ENCODE measurements at places on chromosomes 4 and X. TPM values are rescaled to one million over a fixed set of nuclear protein-coding genes. Genes with fewer than 3 reads are reported as not detected.
A peak's percentile ranks its signal among the peaks of the same experiment; 100 is the strongest.

DNA sequence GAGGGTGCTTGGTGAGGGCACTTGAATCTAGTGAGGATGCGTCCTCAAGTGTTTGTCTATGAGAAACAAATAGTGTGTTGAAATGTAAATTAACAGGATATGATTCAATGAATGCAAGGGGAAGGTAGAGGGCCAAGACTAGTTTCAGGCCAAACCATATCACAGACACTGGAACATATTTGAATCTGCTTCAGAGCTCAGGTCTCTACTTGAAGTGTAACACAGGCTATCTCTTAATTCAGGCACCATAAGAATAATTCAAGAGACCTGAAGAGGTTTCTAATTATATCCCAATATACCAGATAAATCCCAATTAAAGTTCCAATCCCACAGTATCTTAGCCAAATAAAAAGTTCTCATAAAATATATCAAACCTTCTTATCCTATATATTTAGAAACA, 146.5 kb upstream of the INTU start:
- DNase-seq = no peak

DNA sequence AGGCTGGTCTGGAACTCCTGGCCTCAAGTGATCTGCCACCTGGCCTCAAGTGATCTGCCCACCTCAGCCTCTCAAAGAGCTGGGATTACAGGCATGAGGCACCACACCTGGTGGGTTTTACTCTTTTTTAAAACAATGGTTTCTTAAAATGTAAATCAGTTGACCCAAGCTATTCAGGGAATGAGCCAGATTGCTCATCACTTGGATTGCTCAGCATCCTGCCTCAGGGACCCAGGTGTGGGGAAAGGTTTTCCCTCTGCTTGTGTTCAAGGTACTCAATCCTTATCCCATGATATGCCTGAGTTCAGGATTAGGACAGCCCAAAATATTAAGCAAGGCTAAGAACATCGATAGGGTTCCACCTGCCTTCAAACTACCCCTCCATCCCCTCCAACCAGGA, 67.4 kb downstream of the CHRNA9 start:
- no peak for DNase-seq

DNA sequence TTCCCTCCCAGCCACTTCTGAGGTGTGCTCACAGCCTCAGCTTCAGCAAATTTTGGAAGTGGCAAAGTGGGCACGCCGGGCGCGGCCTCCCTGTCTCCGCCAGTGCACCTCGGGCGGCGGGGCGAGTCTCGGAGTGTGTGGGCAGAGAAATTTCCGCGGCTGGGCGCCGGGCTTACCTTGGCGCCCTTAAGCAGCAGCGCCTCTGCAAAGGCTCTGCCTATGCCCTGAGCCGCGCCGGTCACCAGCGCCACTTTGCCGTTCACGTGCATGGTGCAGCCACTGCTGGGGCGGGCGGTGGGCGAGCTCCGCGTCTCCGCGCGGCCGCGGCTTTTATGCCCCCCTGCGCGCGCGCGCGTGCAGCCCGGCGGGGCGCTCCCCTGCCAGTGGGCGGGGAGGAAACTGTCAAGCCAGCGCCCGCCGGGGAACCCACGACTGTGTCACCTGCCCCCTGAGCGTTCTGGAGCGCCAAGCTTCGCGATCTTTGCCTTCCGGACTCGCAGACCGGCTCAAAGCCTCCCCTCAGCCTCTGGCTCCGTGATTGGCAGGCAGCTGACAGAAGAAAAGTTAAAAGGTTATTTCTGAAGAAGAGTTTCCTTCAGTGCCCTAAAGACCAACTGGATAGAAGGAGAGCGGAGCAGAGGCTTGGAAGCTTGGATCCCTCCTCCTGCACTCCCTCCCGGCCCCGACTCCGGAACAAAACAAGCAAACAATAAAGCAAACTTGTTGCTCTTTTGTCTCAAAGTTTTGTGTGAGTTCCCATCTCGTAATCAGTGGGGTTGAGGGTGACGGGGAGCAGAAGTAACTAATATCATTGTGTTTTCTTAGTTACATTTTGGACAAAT, at the start of gene HPGD:
Gene HPGD (minus strand): TSS at position 306 of the 842 bp plus-strand sequence. CDS start 37 bp downstream, at position 269.
- DNase-seq = peak; percentile 77

Gene ATP8A1
- total RNA-seq = 23.3 TPM

GRCh38 chr4:181569553-181569952, 673.6 kb upstream of the TENM3 start:
- no peak for DNase-seq

- no peak for DNase-seq
Measured at GRCh38 chrX:103647630-103648029, 18.9 kb downstream of the TCEAL1 start.

DNA sequence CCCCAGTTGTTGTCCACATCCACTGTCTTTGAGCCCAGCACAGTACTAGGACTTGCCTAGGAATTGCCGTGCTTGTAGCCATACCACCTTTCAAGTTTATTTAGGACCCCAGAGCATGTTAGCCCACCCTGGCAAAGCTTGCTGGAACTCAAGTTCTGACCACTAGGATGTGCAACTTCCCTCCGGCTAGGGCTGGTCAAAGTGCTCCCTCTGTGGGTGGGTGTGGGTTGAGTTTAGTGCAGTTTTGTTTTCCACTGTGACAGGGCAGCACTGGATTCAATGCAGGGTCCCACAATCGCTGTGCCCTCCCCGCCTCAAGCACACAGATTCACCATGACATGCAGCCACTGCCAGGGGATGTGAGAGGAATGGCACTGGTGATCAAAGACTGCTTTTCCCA, 96.0 kb downstream of the RASGEF1B start:
- no peak for DNase-seq

Gene CDS1
- total RNA-seq = 0.44 TPM

- no peak for DNase-seq
Measured at GRCh38 chr4:3872834-3873313, 106.7 kb downstream of the ADRA2C start.

DNA sequence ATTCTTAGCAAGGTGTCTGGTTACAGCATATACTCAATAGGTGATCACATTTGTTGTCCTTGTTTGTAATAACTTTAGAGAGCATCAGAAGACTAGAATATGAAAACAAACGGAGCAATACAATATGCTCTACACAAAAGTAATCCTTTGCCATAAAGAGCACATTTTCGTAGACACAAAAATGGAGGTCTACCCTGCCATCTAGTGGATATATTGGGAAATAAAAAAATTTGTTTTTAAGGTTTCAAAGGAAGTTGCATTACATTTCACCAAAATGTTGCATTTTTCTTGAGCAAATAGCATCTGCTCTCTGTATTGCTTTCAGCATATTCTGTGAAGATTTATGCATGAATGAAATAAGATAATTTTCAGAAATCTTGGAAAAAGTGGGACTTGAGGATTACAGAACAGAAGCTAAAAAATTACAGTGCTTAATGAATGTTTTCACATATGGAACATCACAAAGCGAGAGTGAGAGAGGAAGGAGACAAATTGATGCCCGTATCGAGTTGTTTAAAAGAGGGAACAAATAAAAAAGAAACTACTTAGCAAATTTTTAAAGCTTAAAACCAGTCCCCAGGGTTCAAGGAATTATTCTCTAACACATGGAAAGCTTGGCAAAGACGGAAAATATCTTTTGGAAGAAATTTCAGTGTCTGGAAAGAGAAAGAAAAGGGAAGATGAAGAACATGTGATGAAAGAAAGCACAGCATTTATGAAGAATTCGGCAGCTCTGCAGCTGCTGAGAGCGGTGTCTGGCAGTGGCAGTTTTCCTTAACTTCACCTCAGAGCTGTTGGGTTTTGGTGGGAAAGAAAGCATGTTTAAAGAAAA, 390.1 kb downstream of the ANKRD50 start:
- DNase-seq = no peak

- DNase-seq = no peak
Measured at GRCh38 chr4:38800961-38801450, 3.6 kb downstream of the TLR1 start.

- DNase-seq = no peak
Measured at GRCh38 chr4:65502131-65502701, 168.1 kb downstream of the EPHA5 start.

Gene ART3
- total RNA-seq = not detected

DNA sequence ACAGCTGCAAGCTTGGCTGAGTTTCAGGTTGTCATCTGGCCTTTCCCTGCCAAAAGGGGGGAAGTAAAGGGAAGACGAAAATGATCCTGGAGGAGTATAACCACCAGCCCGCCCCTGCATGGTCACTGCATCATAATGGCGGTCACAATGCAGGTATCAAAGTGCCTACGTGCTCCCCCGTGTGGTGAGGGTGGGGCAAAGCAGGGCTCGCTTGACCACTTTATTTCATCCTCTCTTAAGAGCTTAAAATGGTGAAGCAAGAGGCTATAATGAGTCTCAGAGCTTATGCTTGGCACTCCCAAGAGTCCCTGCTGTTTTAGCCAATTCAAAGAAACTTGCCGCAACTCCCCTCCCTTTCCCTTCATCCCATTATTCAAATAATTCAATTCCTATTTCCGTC, 105.6 kb downstream of the APOOL start:
- DNase-seq = no peak

- DNase-seq = no peak
Measured at GRCh38 chr4:127224556-127224955, 408.2 kb upstream of the INTU start.

Gene FABP2
- total RNA-seq = not detected

Gene TENM3
- not detected for total RNA-seq

- no peak for DNase-seq
Measured at GRCh38 chrX:151792505-151792904, 58.0 kb downstream of the CNGA2 start.

GRCh38 chrX:2928583-2929434, at the start of gene ARSD:
ARSD (minus strand) TSS chrX:2929339; CDS start chrX:2929275, 64 bp downstream.
- peak; percentile 66 for DNase-seq

Gene CRMP1
- not detected for total RNA-seq

DNA sequence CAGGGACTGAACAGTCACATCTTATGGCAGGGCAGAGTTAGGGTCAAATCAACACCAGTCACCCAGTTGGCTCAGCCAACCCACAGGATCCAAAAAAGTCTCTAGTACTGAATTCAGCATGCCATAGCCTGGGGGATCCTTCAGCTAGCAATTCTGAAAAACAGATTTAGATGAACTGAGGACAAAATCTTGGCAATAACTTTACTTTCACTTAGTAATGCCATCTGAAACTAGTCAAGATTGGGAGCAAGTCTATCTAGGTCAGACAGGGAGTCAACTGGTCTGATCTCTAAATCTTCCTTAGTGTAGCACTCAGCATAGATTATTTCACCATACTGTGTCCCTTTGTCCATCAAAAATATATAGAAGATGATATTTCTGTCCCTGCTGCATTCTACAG, 76.0 kb downstream of the HHIP start:
- DNase-seq = no peak

DNA sequence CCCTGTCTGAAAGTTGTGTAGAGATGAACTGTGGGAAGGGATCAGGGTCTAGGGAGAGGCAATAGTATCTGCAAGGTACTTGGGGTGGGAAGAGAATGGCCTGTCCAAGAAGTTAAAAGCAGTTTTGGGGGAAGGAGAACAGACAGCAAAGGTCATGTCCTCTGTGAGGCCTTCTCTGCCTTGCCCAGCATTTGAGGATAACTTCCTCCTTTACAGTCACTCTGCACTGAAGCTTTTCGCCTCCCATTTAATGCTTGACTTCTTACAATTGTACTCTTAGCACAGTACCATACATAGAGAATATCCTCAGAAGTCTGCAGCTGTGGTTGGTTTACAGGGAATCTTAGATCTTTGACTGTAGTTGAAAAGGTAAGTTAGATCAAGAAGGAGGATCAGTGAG, 121.8 kb upstream of the AP1S2 start:
- no peak for DNase-seq

Gene ADH1A
- total RNA-seq = not detected

- DNase-seq = no peak
Measured at GRCh38 chr4:10753336-10753735, 68.8 kb upstream of the CLNK start.

Gene CCDC120
- 5.4 TPM for total RNA-seq

DNA sequence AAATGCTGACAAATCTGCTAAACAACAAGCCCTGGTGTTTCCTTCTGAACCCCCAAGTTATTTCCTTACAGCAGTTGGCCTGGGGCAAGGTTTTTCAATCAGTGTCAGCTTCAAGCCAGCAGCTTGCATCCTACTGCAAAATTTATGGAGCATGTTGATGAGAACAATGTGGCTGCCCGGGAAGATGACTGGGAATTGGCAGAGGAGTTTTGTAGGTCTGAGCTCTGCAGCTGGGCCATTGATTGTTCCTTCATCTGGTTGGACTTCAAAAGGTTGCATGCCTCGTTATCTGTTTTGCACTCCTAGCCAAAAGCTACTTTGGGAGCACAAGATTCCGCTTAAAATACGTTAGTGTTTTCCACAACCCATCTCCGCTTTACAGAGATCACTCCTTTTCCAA, 1030.3 kb upstream of the LCORL start:
- DNase-seq = no peak

GRCh38 chr4:71209161-71209560, 129.7 kb upstream of the SLC4A4 start:
- no peak for DNase-seq

- DNase-seq = no peak
Measured at GRCh38 chrX:132732236-132732635, 226.2 kb downstream of the HS6ST2 start.

- no peak for DNase-seq
Measured at GRCh38 chr4:138567696-138568095, 325.5 kb upstream of the SLC7A11 start.

- DNase-seq = no peak
Measured at GRCh38 chr4:108336076-108336475, 167.3 kb upstream of the LEF1 start.

Gene HTT-AS
- total RNA-seq = not detected

DNA sequence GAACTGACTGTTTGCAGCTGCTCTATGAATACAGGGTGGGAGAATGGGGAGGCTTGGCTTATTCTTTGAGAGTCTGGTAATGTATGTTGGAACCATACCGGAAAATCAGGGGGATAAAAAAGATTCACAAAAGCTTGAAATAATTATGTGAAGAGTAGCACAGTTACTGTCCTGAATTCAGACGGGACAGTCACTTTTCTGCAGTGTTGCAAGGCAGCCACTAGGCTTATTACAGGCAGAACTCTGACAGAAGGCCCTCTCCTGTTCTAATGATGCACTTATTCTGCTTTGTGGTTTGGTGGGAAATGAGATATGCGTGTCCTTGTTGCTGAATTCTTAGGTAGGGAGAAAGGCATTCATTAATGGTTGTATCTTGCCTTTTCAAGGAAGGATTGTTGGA, 37.2 kb downstream of the GUCY1B1 start:
- no peak for DNase-seq

DNA sequence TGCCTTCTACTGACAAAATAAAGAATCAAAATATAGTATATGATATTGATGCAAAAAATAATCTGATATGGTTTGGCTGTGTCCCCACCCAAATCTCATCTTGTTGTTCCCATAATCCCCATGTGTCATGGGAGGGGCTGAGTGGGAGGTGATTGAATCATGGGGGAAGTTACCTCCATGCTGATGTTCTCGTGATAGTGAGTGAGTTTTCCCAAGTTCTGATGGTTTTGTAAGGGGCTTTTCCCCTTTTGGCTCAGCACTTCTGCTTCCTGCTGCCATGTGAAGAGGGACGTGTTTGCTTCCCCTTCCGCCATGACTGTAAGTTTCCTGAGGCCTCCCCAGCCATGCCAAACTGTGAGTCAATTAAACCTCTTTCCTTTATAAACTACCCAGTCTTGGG, 70.2 kb downstream of the TMEM165 start:
- no peak for DNase-seq
